ENCODE measurements at places on chromosomes 13 and 19.
A peak's percentile ranks its signal among the peaks of the same experiment; 100 is the strongest.

- peak; percentile 92 for DNase-seq
These were observed at the start of gene ZNF264 for GRCh38 chr19:57191141-57192076. Gene ZNF264, plus strand, starts transcription at chr19:57191500. Its CDS starts 414 bp downstream, at chr19:57191914.

DNA sequence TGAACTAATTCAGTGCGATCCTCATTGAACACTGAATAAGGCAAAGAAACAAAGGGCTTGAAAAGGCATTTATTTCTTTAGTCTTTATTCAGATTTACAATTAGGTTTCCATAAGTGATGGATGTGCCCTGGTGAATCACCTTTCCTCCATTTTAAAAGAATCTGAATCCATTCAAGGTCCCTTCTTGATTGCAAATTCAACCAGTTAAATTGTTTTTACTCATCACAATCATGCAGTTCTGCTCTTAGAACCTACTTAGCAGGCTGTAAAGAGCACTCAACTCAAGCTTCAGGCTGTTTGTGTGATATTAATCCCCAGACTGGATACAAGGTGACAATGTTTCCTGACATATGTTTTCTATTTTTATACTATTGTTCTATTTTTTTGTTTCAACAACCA lies 321.0 kb downstream of the TBC1D4 start:
- peak; percentile 30 for DNase-seq

DNA sequence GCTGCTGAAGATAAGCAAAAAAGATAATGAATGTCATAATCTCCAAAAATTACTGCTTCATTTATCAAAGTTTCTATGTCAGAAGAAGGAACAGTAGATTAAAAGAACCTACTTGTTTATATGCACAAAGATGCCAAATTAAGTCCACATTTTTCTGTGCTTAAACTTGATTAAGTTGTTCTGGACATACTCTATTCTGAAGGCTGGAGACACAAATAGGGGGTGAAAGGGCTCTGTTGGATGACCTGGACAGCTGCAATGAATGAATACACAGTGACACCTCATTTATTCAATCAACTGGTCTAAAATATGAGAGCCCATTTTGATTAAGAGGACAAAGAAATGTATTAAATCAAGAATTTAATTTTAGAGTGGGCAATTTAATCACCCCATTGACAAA lies 276.3 kb upstream of the PCDH9 start:
- no peak for DNase-seq

- peak; percentile 16 for DNase-seq
These were observed 484.5 kb downstream of the LIG4 start for GRCh38 chr13:107730813-107731212.

GRCh38 chr13:23578411-23579071 lies 8.3 kb downstream of the TNFRSF19 start:
- peak; percentile 87 for DNase-seq

GRCh38 chr19:46466536-46467196 lies 4.7 kb downstream of the PNMA8A start:
- DNase-seq = no peak

GRCh38 chr19:46299004-46299509 lies 2.2 kb downstream of the HIF3A start:
- DNase-seq = peak; percentile 86

Measured in NCI-H1417 (cell line).